ENCODE measurements at places on chromosomes 16 and 17.

- DNase-seq: no peak
Observed at GRCh38 chr16:57482845-57483545, 3.3 kb downstream of the DOK4 start.

DNA sequence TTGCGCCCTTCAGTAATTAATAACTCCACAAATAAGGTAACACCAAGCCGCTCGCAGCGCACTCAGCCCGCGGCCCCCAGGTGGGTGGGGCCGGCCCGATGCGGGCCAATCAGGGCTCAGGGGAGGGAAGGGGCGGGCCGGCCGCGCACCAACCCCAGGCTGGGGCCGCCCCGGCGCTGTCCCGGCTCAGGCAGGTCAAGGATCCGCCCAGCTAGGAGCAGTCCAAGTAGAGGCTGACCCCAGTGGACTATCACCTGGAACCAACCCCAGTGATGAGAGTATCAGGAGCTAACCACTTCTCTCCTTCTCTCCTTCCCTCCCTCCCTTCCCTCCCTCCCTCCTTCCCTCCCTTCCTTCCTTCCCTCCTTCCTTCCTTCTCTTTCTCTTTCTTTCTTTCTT, 110.8 kb downstream of the C16orf78 start:
- no peak for DNase-seq

- DNase-seq: no peak
Observed at GRCh38 chr16:53605356-53605755, 98.3 kb downstream of the RPGRIP1L start.

DNA sequence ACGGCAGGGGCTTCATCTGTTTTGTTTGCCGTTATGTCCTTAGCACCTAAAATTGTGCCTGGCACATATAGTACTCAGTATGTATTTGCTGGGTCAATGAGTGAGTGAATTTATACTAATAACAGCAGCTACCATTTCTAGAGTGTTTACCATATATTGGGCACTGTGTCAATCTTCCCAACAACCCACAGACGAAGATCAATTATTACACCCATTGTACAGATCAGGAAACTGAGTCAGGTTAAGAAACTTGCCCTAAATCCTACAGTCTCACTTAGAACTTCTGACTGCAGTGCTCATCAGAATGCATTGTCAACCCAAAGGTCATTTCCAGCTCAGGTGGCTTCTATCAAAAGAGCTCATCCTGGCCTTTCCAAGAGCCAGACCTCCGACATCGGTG, 44.5 kb upstream of the MEOX1 start:
- no peak for DNase-seq

DNA sequence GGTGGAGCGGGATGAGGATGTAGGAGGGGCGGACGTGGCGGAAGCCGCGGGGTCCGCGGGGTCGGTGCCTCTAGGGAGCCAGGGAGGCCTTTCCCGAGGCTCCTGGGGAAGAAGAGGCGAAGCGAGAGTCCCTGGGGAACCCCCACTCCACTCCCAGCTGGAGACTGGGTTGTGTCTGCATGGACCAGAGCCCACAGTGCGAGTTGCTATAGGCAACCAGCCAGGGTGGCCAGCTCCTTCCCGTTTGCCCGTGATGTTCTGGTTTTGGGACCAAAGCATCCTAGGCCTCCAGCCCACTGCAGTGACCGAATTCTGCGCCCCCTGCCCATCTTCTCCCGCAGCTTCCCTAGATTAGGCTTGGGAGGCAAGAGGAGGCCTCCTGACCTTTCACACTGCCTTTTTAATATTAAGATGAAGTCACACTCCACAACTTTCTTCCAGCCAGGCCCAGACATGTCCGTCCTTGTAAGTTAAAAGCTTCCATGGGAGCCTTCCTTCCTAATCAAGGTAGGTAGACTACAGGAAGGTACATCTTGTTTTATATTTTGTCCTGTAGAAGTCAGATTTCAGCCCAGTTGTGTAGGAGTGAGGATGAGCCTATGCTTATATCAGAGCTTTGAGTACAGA, 469 bp downstream of the AMZ2 start:
- no peak for DNase-seq

- no peak for DNase-seq
Observed at GRCh38 chr17:80815151-80815681, 176.4 kb upstream of the CHMP6 start.

DNA sequence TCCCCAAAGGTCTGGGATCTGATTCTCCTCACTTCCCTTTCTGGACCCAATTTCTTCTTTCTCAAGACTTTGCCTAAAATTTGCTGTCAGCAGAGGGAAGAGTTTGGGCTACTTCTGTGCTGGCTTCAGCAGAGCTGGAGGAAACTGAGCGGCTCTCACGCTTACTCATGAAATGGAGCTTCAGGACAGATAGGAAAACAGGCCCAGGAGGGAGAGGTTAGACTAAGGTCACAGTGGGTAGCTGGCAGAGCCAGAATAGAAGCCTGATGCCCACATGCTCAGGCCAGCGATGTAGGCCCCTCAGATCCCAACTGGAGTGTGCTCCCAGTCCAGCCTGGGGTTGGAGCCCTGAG, 593 bp downstream of the SLC38A7 start:
- no peak for DNase-seq

DNA sequence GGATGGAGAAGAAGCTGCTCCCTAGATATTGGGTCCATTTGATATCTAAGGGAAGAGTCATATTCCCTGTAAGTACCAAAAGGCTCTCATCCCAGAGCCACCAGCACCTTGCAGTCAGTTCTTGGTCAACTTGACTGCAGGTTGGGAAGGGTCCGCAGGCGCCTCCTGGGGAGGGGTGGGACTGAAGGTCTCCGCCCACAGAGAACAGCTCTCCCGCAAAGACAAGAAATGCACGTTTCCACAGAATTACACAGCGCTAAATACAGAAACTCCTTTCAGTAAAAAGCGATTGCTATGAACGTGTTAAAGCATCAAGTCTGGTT, 864 bp upstream of the CTCF start:
- no peak for DNase-seq

DNA sequence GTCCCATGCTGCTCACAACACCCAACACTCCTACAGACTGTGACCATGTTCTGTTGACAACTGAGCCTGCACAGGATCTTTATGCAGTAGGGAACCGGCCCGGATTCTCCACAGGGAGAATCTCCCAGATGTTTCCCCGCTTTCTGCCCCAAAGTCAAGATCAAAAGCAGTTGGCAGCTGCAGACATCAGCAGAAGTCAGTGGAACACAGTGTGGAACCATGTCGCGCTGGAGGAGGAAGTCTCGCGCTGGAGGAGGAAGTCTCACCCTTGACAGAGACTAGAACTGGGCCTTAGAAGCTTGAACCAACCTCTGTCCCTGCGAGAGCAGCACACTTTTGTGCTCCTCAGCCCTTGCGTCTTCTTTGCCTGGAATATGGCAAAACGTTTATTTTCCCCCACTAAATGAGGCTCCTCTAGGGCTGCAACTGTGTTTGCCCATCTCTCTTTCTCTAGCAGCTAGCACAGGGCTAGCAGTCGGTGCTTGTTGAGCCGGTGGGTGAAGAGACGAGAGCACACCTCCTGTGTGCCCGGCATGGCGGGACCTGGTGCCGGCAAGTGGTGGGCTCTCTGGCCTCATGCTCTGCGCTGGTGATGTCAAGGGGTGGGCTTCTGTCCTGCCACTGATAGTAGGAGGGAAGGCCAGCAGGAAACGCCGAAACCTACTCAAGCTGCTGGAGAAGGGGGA, 2.1 kb upstream of the MRC2 start:
- no peak for DNase-seq

DNA sequence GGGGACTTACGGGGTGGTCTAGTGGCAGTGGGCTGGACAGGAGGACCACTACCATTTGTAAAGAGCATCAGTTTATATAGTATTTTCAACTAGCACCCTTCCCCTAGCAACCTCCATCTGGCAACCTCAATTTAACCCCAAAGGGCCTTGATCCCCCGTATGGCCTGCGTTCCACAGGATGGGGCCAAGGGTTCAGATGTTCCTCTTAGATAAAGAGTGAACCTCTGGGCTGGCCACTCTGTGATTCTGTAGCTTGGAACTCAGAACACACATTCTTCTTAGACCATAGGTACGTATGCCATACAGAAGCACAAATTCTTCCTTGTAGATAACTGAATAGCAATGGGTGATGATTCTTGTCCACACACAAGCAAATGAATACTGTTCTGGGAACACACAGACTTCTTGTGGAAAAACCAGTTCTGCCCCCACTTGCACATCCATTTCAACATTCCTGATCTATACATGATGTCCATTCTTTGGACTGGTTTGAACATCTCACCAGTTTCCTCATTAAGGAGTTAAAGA, 1.9 kb upstream of the GGA2 start:
- DNase-seq: no peak

DNA sequence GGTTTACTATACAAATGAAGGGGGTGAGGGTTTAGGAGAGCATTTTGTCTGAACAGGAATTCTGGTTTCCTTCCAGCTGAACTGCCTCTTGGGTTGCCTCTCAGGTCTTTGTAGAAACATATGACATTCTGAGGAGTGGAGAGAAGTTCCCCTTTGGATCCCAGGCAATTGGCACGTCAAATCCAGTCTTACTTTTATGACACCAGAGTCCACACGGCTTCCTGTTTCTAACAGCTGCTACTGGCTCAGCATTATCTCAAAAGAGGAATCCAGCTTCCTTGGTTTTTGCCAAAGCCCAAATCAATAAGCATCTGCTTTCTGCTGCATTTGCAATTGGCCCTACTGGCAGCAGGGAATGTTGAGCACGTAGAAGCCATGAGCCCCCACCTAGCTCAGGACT, 97.6 kb upstream of the FAM20A start:
- no peak for DNase-seq

DNA sequence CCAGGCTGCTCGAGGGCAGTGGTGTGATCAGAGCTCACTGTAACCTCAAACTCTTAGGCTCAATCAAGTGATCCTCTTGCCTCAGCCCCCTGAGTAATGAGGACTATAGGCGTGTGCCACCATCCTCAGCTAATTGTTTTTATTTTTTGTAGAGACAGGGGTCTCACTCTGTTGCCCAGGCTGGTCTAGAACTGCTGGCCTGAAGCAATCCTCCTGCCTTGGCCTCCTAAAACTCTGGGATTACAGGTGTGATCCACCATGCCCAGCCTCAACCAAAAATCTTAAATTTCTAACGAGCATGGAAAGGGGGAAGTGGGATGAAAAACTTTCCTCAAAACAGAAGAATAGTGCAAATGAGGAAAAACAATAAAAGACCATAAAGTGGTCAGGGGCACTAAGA, 92.8 kb downstream of the CDC27 start:
- no peak for DNase-seq

- DNase-seq: no peak
Observed at GRCh38 chr16:15607700-15608396, 35.1 kb downstream of the MARF1 start.

DNA sequence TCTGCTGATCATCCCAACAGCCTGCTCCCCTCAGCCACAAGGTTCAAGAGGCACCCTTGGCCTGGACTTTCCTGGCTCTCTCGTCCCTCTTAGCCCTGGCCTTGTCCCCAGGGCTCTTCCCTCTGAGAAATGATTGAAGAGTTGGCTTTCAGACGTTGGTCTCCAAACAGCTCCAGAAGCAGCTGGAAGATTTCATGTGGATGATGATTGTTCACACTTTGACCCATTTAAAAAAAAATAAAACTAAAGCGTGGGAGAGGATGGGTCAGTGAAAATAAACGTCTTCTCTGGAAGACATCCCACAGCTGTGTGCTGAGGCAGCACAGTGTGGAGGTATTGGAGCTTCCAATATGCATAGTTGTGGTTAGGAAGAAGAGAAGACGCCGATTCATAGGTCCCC, 54.7 kb upstream of the CDH11 start:
- DNase-seq: no peak

- no peak for DNase-seq
Observed at GRCh38 chr16:68592466-68593337, 52.4 kb upstream of the CDH3 start.

DNA sequence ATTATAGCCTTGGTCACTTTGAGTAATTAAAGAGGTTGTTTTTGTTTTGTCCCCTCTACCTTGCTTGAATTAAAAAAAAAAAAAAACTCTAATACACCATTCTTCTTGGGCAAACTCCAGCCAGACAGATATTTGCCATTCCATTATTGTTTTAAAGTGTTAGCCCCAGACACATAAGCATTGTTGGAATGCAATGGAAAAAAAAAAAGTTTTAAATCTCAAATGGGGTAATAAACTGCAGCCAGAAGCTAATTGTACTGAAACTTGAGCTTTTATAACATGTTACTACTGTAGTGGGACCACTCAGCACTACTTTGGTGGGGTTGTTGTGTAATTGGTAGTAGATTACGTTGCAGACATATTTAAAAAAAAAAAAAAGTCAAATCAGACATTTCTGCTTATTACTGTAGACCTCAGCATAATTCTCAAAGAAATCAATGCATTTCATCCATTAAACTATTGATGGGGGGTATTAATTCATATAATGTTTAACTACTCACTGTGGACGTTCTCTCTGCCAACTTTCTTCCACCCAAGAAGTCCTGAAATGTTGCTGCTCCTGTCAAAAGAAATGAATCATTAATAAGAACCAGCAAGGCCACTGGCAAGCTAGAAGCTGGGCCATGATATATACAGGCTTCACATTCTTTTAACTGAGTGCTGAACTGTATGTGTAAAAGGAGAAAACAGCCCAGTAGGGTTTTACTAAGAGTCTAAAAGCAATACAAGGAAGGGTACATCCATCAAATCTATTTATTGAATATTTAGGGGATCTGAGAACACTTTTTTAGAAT, 626.6 kb upstream of the SOX9 start:
- no peak for DNase-seq

Data from memory B cell (primary cell).